ENCODE measurements at places on chromosomes 12 and 14. TPM values are rescaled to one million over a fixed set of nuclear protein-coding genes. Genes with fewer than 3 reads are reported as not detected.

The GPR68 gene
- 0.48 TPM for total RNA-seq

The CLECL1 gene
- total RNA-seq: not detected

The SUSD6 gene
- total RNA-seq: 3.1 TPM

The HOXC13 gene
- total RNA-seq: 7.5 TPM

The KRT75 gene
- total RNA-seq: 0.07 TPM

The GALNT16 gene
- total RNA-seq: 4.8 TPM

The ASB2 gene
- total RNA-seq: not detected

The SYNE2 gene
- 9.7 TPM for total RNA-seq

The IPO8 gene
- total RNA-seq: 27.6 TPM

The ARMH4 gene
- total RNA-seq: 3.1 TPM

GRCh38 chr14:54001189-54001878 is 44.7 kb upstream of the BMP4 start:
- no peak for DNase-seq

DNA sequence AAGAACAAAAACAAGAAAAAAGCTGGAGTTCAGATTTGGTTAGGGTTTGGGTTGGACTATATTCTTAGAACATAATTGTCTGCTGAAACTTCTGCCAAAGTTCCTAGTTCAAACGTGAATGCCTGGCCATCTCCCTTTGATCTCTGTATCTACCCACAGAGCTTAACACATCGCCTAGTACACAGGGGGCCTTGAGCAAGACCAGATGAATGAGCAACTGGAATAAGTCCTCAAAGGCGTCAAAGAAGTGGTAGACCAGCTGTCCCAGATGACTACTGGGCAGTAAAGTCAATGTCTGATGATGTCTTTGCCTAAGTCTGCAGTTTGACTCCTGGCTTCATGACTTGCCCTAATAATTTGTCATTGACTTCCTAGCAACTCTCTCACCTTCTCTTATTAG is 13.9 kb upstream of the STAB2 start:
- no peak for DNase-seq

GRCh38 chr14:55585854-55586253 is 5.8 kb downstream of the KTN1 start:
- DNase-seq: no peak

- no peak for DNase-seq
Measured at GRCh38 chr12:126684703-126685102, 1582.3 kb upstream of the TMEM132C start.

GRCh38 chr12:111462210-111462769 is 56.6 kb downstream of the SH2B3 start:
- DNase-seq: no peak

- DNase-seq: no peak
Measured at GRCh38 chr12:105944628-105945027, 194.1 kb downstream of the NUAK1 start.

DNA sequence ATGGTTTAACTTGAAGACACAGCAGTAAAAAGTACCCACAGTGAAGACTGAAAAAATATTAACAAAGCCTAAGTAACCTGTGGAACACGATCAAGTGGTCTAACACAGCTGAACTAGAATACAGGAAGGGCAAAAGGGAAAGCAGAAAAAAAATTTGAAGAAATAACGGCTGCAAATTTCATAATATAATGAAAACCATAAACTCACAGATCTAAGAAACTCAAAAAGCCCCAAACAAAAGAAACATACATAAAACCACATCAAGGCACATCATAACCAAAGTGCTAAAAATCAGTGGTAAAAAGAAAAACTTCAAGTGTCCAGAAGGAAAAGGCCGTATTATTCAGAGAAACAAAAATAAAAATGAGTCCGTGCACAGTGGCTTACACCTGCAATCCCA is 30.9 kb downstream of the SPPL3 start:
- no peak for DNase-seq

DNA sequence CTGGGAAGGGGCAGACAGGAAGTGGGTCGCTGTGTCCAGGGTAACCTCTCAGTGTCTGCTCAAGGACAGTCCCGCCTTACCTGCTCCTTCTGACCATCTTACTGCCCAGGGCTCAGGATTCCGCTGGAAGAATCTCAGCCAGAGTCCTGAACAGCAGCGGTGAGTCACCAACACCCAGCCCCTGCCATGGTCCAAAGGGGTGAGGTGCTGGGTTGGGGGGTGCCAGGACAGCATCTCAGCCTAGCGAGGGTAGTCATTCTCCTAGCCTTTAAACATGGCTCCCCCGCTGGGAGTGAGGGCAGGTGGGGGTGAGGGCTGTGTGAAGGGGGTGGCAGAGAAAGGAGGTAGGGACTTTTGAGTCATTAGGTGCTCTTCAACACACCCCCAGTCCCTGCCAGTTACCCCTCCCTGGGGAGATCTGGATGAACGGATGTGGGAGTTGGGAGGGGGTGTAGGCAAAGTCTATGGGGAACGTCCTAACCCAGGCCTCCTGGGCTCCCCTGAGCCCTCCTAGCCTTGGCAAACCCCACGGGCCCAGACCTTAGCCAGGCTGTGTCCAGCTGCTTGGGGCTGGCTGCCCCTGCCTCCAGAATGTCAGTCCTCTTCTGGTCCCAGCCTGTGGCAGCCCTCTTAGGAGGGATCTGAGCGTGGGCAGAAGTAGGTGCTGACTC is 2.5 kb downstream of the TAMALIN start:
- no peak for DNase-seq

- no peak for DNase-seq
Measured at GRCh38 chr12:62301799-62302133, 41.6 kb downstream of the USP15 start.

- no peak for DNase-seq
Measured at GRCh38 chr14:74935360-74935680, 12.3 kb upstream of the RPS6KL1 start.

DNA sequence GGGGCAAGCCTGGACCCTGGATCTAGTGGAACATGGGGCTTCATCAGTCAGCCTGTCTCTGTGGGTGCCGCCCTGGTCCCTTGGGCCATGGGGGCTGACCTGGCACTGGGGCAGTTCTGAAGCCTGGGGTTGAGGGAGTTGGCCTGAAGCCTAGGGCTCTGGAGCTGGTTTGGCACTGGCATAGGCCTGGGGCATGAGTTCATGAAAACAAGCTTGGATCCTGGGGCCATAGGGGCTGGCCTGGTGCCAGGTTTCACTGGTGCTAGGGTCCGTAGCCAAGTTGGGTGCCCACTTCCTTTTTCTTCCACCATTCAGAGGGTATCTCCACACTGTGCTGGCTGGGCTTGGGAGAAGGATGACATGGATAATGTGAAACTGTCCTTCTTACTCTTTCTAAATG is 26.6 kb upstream of the ANO4 start:
- DNase-seq: no peak

DNA sequence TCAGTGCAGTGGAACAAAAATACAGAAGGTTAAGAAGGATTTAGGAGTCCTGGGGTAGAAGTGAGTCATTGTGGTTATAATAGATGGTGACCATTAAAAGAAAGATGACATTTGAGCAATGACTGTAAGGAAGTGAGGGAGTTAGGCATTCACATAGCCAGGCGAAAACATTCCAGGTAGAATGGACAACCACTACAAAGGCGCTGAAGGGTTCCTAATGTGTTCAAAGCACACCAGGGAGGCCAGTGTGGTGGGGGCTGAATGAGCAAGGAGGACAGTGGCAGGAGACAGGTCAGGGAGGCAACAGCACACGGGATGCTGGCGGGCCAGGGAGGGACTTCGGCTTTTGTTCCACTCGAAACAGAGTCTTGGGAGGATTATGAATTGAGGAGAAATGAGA is 129.9 kb downstream of the NPAS3 start:
- DNase-seq: peak; percentile 62

- DNase-seq: no peak
Measured at GRCh38 chr14:29759521-29760340, 167.9 kb downstream of the PRKD1 start.

DNA sequence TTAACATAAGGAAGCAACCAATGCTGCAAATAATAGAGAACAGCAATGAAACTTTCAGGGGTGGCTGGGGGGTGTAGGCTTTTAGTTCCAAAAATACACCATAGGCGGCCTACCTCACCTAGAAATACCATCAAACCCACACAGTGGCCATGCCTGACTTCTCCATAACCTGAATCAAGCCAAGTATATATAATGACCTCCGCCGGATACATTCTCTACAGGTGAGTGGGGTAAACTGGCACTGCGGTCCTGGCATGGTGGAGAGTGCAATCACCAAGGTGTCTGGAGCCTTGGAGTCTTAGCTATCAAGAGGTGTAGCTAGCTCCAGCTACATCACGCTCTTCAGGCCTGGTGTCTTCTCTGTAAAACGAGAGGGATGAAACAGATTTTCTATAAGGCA is 1.2 kb downstream of the ZBTB25 start:
- no peak for DNase-seq

DNA sequence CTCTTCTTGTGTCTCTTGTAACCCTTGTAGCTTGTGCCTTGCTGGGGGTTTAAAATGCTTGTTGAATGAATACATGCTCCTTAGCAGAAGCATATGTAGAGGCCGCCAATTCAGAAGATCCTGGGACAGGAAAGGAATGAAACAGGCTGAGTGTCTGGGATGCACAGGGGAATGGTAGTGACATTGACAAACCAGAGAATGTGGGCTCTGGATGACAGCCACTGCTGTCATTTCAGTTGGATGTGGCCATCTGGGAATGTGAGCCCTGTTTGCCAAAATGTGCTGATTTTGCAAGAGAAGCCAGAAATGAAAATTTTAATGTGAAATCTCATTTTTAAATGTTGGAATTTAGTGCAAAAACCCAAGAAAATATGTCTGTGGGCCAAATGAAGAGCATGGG is 136.8 kb downstream of the DACT1 start:
- no peak for DNase-seq

GRCh38 chr12:126950266-126950665 is 1316.7 kb upstream of the TMEM132C start:
- DNase-seq: no peak

DNA sequence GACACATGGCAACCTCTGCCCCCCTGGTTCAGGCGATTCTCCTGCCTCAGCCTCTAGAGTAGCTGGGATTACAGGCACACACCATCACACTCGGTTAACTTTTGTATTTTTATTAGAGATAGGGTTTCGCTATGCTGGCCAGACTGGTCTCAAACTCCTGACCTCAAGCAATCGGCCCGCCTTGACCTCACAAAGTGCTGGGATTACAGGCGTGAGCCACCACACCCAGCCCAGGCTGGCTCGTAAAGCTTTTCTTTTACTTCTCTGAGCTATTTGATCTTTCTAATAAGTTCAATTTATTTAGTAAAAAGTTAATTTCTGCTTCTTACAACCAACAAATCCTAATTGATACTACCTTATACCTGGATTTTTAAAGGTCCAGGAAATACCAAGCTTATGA is 127.4 kb upstream of the KRR1 start:
- no peak for DNase-seq

GRCh38 chr12:101876322-101876860 is 989 bp upstream of the DRAM1 start:
- DNase-seq: peak; percentile 6

GRCh38 chr12:103520686-103521215 is 25.0 kb upstream of the C12orf42 start:
- DNase-seq: no peak

GRCh38 chr14:36493761-36494160 is 26.3 kb downstream of the NKX2-1 start:
- no peak for DNase-seq

- no peak for DNase-seq
Measured at GRCh38 chr12:6980740-6981139, 10.0 kb downstream of the EMG1 start.

DNA sequence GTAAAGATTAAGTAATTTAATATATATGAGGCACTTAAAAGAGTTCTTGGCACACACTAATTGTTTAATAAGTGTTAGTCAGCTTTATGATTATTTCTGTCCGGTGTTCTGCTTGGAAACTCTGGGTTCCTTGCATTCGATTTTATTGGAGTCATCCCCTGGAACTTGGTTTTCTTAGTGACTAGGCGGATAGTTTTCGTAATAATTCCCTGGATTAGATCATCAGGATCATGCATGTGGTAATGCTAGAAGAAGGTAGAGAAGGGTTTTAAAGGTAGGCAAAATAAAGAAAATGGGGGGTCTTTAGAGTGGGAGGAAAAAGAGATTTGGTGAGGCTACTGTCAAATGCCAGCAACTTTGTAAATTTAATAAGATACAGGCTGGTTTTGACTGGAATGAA is 88.4 kb downstream of the MYF5 start:
- no peak for DNase-seq

- DNase-seq: no peak
Measured at GRCh38 chr12:96570579-96570978, 81.2 kb downstream of the CFAP54 start.

DNA sequence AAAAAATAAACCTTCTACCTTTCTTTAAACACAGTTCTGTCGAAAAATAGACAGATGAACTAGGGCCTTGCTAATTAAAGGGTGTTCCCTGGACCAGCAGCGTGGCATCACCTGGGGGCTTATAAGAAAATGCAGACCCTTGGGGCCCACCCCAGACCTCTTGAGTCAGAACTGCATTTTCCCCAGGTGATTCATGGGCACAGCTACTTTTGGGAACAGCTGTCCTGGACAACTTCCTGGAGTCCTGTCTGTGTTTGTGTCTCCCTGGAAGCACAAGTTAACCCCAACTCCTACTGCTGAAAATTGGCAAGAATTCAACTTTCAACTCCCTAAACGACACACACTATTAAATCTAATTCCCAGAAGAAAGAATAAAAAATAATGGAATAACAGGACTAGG is 17.8 kb downstream of the FBLN5 start:
- DNase-seq: no peak

- DNase-seq: no peak
Measured at GRCh38 chr12:90510948-90511347, 444.0 kb downstream of the CCER1 start.

Measured in A172 (cell line).